Umbilical cord (tissue), 2 donors: ENCODE measurements at places on chromosomes 11 and 22. TPM values are rescaled to one million over a fixed set of nuclear protein-coding genes. Genes with fewer than 3 reads are reported as not detected.

- peak; percentile 46 for DNase-seq
Measured at GRCh38 chr22:39643311-39644083, 72.9 kb downstream of the CACNA1I start.

Gene TEX54
- not detected for total RNA-seq

DNA sequence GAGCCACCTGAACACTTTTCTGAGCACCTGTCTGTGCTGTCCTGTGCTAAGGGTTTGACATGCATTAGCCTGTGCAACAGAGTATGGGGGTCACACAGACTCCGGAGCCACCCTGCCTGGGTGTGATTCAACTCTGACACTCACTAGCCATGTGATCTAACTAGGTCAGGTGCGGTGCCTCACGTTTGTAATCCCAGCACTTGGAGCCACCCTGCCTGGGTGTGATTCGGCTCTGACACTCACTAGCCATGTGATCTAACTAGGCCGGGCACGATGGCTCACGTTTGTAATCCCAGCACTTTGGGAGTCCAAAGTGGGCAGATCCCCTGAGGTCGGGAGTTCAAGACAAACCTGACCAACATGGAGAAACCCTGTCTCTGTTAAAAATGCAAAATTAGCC lies 11.4 kb downstream of the UBE2L6 start:
- no peak for DNase-seq

DNA sequence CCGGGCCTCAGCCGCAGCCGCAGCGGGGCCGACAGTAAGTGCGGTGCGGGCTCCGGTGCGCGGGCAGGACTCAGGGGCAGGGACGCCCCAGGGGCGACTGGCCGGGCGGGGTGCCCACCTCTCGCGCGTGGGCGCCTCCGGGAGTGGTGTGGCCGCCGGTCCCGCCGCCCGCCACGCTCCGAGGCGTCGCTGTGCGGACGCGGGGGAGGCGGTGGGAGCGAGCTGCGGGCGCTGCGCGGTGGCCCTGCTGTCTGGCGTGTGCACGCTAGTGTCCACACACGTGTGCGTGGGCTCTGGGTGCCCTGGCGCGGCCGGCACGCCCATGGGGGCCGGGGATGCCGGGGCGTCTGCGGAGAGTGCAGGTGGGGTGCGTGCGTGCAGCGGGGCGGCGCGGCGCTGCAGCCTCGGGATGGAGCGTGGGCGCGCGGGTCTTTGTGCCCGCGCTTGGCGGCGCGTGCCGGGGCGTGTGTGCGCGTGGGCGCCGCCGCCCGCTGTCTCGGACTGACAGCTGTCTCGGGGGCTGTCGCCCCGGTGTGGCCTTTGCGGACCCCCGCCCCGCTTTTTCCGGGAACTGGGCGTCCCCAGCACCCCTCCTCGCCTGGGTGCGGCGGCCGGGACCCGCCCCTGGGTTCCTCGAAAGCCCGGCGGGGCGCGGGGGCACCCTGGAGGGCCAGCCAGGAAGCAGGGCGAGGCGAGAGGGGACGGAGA lies 804 bp downstream of the KCNK4 start:
- no peak for DNase-seq

Gene OR52E8
- 1.9 TPM for total RNA-seq

DNA sequence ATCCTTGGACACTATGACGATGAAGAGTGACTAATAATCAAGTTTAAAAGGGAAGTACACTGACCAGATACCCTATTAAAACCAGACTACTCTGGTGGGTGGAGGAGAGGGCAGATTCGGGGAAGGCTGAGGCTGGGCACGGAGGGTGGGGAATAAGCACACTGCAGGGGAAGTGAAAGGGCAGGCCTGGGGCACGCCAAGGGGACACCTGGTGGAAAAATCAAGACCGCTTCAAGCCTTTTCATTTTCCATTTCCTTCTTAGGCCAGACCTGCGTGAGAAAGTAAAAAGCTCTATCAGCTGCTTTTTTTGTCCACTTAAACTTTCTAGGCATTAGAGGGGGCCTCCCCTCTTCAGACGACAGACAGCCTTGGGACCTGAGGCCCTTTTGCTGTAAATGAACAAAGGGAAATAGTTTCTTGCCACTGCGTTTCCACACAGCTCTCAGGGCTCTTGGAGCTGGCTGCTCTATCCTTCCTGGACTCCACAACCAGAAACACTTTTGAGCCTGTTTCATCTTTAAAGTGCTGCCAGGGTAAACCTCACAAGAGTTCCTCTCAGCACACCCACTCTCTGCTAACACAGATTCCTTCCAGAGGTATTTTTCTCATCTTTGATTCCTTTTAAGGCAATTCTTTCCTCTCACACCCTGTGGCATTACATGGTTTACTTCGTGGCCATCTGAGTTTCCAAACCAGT lies 25.0 kb upstream of the SERPIND1 start:
- peak; percentile 59 for DNase-seq

GRCh38 chr11:43988040-43988817 lies 45.8 kb downstream of the C11orf96 start:
- peak; percentile 77 for DNase-seq

Gene SAA4
- total RNA-seq, result not detected

GRCh38 chr11:57453543-57454177 lies 6.7 kb upstream of the RTN4RL2 start:
- no peak for DNase-seq

Gene MS4A6E
- not detected for total RNA-seq

- peak; percentile 47 for DNase-seq
Measured at GRCh38 chr22:45612451-45612901, 59.2 kb upstream of the ATXN10 start.

GRCh38 chr11:132744771-132745170 lies 787.5 kb downstream of the OPCML start:
- DNase-seq, result no peak

Gene TUB
- 28.6 TPM for total RNA-seq

DNA sequence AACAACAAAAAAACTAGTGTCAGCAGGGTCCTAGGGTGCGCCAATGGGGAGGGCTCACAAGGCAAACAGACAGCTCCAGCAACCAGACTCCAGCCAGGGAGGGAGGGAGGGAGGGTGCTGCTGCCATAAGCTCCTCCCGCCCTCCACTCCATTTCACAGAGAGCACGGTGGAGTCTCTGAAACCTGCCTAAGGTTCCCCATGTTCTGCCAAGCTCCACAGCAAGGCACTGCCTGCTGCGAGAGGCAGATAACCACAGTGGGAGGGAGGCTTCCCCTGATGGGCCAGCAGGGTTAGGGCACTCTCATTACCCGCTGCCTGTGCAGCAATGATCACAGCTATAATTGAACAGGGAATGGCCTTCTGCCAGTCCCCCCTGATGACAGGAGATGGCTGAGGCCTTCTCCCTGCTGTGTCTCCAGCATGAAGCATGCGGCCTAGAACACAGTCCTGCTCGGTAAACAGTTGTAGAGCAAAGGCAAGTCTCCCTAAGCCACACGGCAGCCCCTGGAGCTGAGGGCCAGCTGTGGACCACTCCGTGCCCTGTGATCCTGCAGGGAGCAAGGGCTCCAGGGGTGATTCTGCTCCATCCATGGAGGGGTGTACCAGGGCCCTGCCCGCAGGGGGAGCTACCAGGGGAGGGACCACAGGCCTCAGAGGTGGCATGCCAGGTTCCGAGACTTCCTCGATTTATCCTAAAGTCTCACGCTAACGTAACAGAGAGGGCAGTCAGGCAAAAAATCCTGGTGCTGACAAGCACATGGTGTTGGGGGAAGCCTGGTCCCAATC lies 42.9 kb downstream of the PC start:
- DNase-seq, result no peak

Gene UBQLNL
- not detected for total RNA-seq

Gene SMIM35
- total RNA-seq, result 1.4 TPM

DNA sequence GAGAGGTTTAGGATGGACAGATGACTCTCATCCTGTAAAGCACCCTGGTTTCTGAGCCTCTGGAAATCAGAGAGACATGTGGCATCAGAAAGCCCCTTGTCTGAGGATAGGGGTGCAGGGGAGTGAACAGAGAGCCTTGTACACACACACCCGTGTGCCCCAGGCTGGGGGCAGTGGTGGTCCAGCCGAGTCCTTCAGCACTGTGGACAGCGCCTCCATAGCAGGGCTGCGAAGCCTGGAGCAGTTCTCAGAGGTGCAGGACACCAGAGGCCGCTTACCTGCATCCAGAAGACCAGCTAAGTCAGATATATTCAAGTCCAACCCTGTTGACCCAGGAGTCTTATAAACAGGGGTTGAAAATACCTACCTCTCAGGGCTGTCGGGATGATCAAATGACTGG lies 11.5 kb upstream of the IGSF9B start:
- DNase-seq, result no peak

Gene CDCA5
- 3.1 TPM for total RNA-seq

DNA sequence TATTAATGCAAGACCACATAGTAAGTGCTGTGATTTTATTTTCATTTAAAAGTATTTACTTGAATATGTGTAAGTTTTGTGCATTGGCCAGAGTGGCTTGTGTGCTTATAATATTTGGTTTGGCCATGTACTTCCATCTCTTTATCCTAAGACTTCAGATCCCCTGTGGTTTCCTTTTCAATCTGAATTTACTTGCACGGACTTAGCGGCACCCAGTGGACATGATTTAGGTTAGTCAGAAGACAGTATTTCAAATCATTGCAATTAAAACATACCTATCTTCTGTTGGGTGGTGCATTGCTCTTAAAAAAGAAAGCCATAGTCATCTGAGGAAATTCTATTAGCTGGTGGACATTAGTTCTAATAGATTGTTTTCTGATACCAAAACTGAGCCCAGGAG lies 30.7 kb downstream of the PIWIL4 start:
- no peak for DNase-seq

Gene APOBEC3B
- not detected for total RNA-seq

DNA sequence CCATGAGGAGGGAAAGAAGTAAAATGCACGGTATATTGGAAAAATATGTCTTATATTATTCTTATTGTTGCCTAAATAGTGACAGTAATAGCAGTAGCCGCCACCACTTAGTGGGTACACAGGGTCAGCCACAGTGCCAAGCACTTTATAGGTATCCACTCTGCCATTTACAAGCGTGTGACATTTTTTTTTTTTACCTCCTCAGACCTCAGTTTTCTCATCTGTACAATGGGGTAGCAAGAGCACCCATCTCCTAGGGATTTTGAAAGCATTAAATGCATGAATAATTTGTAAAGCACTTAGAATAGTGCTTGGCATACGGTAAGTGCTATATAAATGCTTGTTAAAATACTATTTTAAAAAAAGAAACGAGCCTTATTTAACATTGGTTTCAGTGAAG lies 8.9 kb downstream of the RTN4RL2 start:
- DNase-seq, result no peak

Gene AQP11
- total RNA-seq, result 4.1 TPM

- no peak for DNase-seq
Measured at GRCh38 chr11:1238767-1239595, 16.1 kb downstream of the MUC5B start.

DNA sequence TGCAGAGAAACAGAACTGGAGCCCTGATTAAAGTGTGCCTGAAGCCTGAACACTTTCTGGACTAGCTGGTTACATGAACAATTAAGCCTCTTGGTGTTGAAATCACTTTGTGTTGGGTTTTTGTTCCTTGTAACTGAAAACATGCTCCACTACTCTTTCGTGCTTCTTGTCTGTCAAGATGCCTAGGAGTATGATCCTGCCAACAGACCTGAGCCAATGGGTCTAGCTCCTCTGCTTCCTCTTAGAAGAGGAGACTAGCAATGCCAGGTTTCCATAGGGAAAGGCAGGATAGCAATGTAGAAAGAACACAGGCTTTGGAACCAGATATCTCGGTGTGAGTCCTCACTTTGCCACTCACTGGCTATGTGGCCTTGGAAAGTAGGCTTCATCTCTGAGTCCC lies 40.3 kb downstream of the IRAG1 start:
- DNase-seq, result no peak
